ENCODE measurements at places on chromosomes 11 and 22.

GRCh38 chr11:115872416-115872815, 368.2 kb upstream of the CADM1 start:
- DNase-seq: no peak

DNA sequence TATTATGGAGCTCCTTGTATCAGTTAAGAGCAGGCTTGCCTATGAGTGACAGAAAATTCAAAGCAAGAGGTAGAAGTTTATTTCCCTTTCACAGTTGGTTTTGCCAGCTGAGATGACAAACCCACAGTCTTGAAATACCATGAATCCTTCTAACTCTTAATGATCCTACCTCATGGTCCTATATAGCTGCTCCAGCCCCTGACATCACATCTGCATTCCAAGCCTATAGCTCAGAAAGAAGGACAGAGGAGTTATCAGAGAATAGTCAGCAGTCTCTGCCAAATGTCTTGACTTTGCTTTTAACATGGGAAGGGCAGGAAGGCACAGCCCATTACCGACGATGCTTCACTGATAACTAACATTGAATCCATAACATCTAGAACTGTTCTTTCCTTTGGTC, 76.2 kb downstream of the APIP start:
- no peak for DNase-seq

DNA sequence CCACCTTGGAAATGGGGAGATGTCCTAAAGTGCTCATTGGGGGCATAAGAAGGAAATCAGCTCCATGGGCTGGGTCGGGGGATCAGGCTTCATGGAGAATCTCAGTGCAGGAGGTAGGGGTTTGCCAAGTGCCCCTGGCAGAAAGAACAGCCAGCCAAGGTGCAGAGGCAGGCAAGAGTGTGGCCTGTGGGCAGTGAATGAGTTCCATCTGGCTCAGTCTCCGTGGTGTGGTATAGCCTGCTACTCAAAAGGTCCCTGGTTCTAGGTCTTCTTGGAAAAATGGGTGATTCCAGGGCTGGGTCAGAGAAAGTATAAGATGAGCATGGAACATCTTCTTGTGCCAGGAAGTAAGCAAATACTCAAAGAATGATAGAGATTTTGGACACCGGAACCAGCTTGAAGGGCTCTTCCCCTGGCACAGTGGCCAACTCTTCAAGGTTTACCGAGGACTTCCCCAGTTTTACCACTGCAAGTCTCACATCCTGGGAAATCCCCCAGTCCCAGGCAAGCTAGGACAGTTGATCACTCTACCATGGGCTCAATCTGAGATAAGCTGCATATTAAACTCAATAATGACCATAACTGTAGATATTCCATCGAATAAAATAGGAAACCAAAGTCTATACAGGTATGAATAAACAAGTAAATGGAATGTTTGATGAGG, 10.6 kb upstream of the ARAP1 start:
- no peak for DNase-seq

DNA sequence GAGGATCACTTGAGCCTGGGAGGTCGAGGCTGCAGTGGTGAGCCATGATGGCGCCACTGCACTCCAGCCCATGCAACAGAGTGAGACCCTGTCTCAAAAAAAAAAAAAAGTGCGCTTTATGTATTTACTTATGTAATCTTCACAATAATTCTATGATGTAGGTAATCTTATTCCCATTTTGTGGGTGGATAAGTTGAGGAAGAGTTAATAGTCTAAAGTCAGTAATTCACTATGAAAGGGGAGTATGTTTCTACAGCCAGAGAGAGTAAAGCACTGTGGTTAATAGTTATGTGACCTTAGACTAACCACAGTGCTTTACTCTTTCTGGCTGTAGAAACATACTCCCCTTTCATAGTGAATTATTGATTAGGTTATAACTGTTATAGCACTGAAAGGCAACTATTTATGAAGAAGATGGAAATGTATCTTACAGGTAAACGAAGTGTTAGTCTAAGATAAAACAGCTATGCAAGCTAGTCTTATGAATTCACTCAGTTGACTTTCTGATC, 11.9 kb downstream of the CTR9 start:
- no peak for DNase-seq

GRCh38 chr11:69040581-69041260, 8.0 kb upstream of the TPCN2 start:
- DNase-seq: no peak

DNA sequence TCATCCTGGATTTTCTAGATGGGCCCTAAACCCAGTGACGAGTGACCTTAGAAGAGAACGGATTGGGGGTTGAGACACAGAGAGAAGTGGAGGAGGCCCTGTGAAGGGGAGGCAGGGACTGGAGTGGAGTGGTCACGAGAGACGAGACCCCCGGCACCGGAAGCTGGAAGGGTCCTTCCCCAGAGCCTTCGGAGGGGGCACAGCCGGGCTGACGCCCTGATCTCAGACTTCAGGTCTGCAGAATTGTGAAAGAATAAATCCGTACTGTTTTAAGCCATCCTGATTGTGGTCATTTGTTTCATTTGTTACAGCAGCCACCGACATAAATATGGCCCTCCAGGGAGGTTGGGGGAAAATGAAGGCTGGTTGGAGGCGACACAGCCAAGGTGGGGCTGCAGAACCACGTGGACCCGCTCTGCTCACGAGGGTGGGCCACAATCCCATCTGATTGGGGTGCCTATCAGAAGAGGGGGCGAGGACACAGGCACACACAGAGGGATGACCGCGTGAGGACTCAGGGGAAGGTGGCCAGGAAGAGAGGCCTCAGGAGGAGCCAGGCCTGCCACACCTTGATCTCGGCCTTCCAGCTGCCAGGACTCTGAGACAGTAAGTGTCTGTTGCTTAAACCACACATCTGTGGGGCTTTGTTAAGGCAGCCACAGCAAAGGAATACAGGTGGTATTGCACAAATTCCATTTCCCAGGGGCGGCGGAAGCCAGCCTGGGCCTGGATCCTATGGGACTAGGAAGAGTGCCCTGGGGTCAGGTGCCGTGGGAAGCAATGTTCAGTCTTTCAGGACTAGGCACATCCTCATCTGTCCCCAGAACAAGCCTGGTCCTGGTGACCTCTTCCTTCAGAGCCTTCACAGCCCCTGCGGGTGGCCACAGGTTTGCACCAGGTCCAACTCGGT, 73.3 kb upstream of the SHANK2 start:
- DNase-seq: no peak

GRCh38 chr11:104091281-104092096, 55.0 kb downstream of the DDI1 start:
- DNase-seq: no peak

DNA sequence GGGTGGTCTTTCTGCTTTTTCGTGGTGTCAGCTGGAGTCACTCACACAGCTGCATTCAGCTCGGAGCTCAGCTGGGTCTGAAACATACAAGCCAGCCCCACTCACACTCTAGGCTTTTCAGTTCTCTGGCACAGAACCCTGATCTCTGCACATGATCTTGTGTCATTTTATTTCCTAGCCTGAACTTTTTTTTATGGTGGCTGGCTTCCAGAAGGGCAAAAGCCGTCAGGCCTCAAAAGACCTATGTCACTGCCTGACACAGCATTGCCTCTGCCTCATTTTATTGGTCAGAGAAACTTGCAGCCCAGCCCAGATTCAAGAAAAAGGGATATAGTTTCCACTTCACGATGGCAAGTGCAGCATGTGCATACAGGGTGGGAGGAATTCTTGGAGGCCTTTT, 117.8 kb downstream of the NTM start:
- DNase-seq: no peak

DNA sequence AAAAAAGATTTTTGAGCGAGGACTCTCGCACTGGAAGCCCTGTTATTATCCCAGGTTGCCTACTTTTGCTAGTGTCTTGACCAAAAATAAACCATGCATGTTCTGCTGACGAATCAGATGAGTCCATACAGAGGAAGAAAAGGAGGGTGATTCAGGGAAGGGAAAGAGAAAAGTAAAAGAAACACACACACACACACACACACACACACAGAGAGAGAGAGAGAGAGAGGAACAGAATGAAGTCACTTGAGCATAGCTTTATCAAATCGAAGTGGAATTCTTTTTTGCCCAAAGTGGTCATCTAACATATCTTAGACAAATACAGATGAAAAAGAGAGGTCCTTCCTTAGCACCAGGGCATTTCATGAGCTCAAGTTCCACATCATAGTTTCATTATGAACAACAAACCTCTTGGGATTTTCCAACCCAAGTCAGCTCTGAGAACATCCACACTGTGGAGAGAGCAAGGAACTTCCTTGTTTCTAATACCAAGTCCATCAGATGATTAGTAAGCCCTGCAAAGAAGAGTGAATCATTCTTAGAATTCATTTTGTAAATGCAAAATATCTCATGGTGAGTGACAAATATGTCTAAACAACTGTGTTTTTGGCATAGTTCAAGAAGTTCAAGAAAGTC, 7.7 kb upstream of the MMP12 start:
- DNase-seq: no peak

- no peak for DNase-seq
Observed at GRCh38 chr11:13462311-13462900, 616 bp downstream of the BTBD10 start.

GRCh38 chr11:83002053-83002452, 69.6 kb downstream of the RAB30 start:
- no peak for DNase-seq

All from NCI-H524 treated with DMSO at 0.1 percent for 48 hours (cell line).